ENCODE measurements at places on chromosomes 1 and 21. TPM values are rescaled to one million over a fixed set of nuclear protein-coding genes. Genes with fewer than 3 reads are reported as not detected.

DNA sequence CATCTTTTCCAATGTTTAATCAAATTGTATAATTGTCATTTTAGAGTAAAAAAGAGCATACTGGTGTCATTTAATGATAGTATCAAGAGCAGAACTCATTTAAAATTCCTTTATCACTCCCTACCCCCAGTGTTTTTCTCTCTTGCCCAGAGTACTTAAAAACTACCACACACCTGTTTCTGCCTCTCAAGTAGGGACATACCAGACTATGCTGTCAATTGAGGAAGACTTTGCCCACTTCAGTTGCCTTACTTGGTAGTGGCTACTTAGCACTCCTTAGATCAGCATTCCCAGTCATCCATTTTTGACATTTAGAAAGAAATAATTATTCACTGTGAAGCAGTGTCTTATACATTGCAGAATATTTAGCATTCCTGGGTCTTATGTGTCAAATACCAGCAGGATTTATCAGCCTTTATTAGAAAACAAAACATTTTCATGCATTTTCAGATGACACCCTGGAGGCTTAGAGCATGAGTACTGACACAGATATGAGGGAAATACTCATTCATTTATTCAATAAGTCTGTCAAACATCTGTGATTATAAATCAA lies 127.5 kb upstream of the RGS1 start:
- no peak for DNase-seq

DNA sequence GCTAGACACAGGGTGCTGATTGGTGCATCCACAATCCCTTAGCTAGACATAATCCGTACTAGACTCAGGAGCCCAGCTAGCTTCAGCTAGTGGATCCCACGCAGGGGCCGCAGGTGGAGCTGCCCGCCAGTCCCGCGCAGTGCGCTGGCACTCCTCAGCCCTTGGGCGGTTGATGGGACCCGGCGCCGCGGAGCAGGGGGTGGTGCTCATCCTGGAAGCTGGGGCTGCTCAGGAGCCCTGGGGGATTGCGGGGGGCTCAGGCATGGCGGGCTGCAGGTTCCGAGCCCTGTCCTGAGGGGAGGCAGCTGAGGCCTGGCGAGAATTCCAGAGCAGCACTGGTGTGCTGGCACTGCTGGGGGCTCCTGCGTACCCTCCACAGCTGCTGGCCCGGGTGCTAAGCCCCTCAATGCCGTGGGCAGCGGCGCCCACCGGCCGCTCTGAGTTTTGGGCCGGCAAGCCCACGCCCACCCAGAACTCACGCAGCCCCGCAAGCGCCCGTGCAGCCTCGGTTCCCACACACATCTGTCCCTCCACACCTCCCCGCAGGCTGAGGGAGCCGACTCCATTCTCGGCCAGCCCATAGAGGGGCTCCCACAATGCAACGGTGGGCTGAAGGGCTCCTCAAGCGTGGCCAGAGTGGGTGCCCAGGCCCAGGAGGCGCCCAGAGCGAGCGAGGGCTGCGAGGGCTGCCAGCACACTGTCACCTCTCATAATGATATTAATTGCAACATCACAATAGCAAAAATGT lies 87.4 kb downstream of the CRB1 start:
- no peak for DNase-seq

GRCh38 chr21:41684381-41685245 lies 82.2 kb downstream of the RIPK4 start:
- DNase-seq: no peak

DNA sequence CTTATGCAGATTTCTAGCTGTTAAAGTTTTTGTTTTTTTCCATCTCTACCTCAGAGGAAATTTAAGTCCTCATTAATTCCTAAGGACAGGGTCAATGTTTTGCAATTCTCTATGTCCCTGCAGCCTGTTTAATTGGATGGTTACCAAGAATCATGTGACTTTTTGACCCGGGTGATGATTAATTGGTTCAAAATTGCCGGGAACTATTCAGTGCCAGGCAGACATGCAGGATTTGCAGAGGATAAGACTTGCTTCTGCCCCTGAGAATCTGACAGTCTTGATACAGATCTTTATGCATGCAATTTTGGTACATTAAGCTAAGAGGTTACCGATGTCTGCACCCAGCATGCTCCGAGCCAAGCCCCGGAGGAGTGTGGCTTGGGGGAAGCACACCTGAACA lies 87.9 kb downstream of the PLPP3 start:
- DNase-seq: no peak

DNA sequence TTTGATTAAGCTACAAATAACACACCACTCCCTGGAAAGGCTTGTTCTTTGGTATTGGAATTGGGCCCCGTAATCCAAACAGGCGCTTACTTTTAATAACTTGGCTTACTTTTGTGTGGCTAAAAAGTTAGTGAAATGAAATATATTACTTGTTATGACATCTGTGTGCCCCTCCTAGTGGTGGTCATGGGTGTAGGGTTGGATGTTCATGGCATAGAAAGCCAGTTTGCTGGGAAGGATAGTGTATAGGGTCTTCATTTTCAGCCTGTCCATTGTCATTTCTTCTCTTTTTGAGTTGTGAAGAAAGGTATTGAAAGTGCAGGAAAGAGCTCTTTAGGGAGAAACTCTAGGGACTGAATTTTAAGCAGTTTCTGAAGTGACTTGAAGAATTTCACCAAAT lies 5.9 kb downstream of the CDC14A start:
- no peak for DNase-seq

DNA sequence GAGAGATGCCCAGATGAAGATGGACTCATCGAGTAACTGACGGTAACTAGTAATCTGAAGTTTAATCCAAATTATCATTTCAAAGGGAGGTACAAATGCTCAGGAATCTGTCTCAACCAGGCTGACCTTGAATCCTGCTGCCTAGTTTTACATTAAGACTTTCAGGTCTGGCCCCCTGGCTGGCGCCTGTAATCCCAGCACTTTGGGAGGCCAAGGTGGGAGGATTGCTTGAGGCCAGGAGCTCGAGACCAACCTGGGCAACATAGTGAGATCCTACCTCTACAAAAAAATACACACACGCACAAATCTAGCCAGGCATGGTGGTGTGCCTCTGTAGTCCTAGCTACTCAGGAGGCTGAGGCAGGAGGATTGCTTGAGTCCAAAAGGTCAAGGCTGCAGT lies 95.7 kb upstream of the AKT3 start:
- no peak for DNase-seq

The OR2M3 gene
- total RNA-seq: not detected
